ENCODE measurements at places on chromosomes 4 and X.

DNA sequence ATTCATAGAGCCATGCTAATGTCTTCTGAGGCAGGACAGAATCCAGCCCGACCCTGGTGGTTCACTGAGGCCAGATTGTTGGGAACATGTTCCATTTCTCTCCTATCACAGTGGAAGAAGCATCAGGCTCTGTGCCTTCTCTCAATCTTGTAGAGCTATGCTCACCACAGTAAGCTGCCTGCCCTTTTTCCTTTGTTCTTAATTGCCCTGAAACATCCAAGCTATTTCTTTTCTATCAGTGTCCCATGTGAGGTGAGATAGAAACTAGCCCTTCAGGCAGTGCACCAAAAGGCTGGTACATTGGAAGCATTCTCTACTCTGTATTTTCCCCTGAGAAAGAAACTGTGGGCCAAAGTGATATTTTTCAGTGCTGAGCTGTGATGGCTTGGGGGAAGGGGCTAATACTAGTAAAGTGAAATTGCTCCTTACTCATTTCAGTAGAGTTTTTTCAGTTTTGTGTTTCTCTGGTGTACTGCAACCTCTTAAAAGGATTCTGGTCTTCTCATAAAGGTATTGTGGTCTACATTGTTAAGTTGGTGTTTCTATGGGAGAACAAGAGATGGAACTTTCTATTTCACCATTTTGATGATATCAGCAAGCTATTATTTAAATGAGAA is 611.2 kb downstream of the RPA4 start:
- no peak for DNase-seq

- no peak for DNase-seq
These were observed 1465.7 kb upstream of the DIAPH2 start for GRCh38 chrX:95218976-95219375.

GRCh38 chrX:65781845-65782244 is 114.4 kb downstream of the MSN start:
- DNase-seq = no peak

DNA sequence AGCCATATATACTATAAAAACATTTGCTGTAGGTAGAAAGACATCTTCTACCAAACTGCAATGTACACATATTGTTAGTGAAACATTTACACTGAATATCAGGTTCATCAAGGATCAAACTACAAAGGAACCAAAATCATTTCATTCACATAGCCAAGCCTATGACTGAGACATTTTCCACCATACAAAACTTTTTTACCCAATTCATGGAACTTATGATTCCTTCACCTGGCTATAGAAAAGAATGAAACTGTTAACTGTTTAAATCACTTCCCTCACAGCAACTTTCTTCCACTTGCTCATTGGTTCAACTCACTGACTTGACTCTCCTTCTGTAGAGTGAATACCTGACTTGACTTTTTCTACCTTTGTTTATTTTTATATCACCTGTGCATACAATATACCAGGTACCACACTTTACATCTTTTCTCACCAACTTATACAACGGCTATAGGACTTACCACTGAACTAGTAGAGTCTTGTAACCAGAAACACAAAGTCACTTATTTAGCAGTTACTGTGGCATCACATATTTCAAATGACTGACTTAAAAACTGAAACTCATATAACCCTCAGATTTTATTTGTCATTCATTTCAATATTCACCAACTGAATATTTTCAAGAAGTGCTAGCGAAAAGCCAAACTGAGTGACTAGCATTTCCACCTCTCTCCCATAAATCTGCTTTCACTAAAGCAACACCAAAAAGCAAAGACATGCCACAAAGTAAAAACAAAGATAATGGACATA is 30.9 kb downstream of the CAMK2D start:
- DNase-seq = no peak

GRCh38 chr4:1793940-1794808 is 1.1 kb downstream of the FGFR3 start:
- no peak for DNase-seq

- DNase-seq = no peak
These were observed 671.6 kb downstream of the GRXCR1 start for GRCh38 chr4:43564107-43564506.

DNA sequence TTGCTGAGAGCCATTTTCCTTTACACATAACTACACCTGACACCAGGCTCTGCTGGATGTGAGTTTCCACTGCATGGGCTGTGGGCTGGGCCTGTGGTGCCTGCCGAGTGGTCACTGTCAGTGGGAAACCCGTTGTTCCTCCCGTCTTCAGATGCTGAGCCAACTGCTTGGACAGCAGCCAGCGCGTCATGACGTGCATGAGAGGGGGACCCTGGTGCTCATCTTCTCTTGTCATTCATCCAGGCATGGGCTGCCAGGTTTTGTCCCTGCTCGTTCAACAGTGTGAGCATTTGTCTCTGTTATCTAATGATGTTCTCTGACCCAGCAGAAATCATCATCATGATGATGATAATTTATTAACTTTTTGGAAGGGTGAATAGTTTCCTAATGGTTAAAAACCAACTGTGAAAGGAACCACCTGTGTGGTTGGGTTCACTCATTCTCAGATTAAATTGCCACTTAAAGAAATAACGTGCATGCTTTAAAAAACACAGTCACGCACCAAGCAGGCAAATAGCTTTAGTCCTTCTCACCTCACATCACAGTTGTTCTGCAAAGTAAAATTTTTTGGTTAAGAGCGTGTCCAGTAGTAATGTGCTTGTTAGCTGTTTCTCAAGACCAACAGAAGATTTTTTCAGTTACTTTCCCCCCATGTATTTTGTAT is 19.9 kb upstream of the CLDN34 start:
- DNase-seq = no peak

DNA sequence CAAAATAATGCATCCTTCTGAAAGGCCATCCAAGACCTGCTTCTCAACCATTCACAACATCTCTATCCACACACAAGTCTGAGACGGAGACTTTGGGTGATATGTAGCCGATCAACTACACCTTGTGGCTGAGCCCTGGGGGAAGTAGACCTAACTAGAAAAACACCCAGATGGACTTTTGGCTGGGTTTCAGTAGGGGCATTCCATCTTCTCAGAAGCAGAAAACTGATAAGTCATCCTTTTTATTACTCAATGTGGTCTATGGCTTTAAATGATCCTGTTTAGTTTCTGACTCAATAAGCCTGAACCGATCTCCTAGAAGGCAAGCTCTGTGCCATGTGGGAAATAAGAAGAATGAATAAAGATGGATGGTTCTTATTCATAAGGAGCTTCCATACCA is 82.5 kb upstream of the AFF2 start:
- DNase-seq = no peak

DNA sequence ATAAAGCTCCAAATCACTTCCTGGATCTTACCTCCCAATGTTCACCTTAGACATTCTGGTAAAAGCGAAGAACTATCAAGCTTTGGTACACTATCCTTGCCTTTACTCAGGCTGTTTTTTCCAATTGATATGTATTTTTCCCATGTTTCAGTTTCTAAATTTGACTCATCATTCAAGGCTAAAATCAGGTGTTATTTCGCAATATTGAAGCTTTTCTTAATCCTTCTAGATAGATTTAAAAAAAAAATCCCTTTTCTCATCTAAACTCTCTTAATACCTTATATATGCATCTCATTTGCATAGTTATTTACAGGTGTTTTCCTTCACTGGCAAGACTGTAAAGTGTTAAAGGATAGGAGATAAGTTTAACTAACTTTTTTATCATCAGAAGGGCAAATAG is 608.1 kb upstream of the FAM241A start:
- DNase-seq = no peak

- no peak for DNase-seq
These were observed 626.6 kb downstream of the MID1IP1 start for GRCh38 chrX:39427906-39428305.

GRCh38 chrX:96004386-96004785 is 680.3 kb upstream of the DIAPH2 start:
- DNase-seq = no peak

DNA sequence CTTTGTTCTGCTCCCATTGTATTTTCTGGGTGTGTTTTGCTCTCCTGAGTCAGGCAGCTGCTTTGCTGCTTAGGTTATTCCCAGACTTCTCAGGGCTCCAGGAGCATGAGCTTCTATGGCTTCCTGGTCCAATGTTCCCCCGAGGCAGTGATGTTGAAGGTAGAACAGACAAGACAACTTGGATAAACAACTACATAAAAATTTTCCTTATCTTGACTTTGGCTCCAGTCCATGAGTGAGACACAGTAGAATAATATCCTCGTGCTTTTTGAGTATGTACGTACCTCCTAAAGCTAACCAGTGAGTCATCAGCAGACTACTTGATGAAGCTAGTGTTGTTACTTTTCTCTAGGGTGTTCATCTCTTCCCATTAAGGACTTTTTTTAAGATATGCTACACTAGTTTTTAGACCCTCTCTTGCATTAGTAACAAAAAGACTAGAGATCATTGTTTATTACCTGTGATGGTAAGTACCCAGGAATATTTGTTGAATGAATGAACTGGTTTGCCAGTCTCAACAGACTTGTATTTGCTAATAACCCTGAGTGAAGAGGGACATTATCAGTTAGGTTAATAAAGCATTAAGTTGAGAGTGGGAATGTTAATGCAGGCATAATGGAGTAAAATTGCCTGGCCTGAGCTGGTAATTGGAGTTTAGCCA is 131.9 kb downstream of the FHIP1A start:
- DNase-seq = no peak

DNA sequence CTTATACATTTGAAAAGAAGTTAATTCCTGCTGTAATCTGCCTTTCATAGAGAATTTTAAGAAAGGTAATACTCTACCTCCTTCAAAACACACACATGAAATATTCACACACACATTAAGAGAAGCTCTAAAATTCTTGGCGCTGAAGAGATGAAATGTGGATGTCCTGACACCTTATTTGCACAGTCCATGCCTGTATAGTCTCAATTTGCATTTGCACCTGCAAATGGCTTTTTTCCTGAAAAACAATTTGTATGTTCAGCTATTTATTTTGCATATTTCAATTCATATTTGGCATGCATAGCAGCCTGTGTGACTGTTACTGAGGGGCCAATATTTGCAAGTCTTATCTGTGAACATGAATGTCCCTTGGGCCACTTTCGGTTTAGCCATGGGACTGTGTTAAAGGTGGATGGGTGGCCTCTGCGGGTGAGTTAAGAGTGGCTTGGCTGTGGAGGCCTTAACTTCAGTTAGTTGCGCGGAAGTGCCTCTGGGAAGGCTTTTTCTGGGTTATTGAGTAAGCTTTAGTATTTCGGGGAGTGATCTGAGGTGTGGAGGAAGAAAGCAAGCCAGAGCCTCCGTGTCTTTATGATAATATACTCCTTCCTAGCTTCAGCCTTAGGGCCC is 443.3 kb upstream of the FAT1 start:
- no peak for DNase-seq

- no peak for DNase-seq
These were observed 150.0 kb downstream of the ANAPC10 start for GRCh38 chr4:144948009-144948408.

DNA sequence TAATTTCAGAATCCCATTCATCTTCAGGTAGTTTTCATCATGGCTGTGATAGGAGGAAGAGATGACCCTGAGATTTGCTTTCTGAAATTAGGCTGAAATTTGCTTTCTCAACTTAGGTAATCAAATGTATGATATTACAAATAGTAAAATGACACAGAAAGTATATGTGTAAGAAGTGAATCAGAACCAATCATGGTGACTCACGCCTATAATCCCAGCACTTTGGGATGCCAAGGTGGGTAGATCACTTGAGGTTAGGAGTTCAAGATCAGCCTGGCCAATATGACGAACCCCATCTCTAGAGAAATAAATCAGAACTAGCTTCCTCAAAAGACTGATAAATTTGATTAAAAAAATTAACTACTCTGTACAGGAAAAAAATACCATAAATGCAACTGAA is 555.4 kb downstream of the STPG2 start:
- DNase-seq = no peak

GRCh38 chr4:97531351-97531750 is 611.9 kb downstream of the STPG2 start:
- no peak for DNase-seq

- no peak for DNase-seq
These were observed 47.0 kb upstream of the PTPN13 start for GRCh38 chr4:86547140-86547539.

- no peak for DNase-seq
These were observed 147.5 kb upstream of the FAM241A start for GRCh38 chr4:111997785-111998184.

- DNase-seq = no peak
These were observed 27.6 kb downstream of the GUCY1A1 start for GRCh38 chr4:155694100-155694785.

DNA sequence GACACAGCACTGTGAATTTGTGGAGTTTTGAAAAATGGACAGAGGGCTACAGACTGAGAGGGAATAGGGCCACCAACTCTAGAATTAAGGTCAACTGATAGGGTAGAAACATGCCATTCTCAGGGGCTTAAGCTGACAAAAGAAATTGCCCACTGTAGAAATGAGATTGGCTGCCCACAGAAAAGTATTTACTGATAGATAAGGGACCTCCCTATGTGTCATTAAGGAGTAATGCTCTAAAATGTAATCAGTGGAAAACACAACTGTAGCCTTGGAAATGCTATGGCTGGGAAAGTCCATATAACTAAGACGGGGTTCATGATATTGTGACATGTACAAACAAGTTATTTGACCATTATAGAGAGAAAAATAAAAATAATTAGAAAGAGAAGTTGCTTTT is 4.6 kb downstream of the RTL9 start:
- DNase-seq = no peak

DNA sequence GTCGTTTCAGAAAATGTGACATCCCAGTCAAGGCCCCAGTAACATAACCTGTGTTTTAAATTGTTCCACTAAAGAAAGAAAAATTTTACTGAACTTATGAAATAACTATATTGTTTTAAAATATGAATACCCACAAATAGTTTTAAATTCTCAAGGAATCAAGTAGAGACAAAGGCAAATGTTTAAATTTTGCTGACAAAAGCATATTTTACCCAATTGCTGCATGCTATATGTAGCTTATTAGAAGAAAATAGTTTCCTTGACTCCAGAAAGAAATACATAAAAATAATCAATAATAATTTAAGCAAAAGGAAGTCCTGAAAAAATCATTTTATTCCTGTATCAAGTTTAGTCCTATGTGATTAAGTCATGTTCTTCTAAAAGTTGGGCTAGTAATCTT is 481.3 kb upstream of the ADGRL3 start:
- no peak for DNase-seq

Data from NCI-H187 treated with DMSO at 0.1 percent for 48 hours (cell line).